Fibroblast of skin of back (primary cell): ENCODE measurements at places on chromosomes 5 and 9.

DNA sequence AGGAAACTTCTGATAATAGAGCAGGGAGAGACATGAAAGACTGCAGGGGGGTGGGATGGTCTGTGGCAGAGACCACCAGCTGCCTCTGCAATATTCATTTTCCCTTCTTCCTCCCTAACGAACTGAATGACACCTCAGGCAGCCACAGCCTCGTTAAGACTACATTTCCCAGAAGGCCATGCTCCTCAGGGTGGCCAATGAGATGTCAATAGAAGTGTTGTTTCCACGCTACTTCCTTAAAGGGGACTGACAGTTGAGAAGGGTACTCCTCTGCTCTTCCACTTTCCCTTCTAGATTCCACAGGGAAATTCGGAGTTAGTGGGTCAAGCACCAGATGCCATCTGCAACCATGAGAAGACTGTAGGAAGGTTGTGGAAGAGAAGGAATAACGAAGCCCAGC lies 52.0 kb upstream of the DAPK1 start:
- peak; percentile 37 for DNase-seq

GRCh38 chr9:134917431-134918373 lies at the start of gene FCN1:
TSS of gene FCN1 (minus strand) at chr9:134917912. CDS start at chr9:134917871, 41 bp downstream.
- no peak for DNase-seq

GRCh38 chr5:14039576-14039975 lies 95.1 kb upstream of the DNAH5 start:
- peak; percentile 54 for DNase-seq

GRCh38 chr9:3497857-3498256 lies 27.9 kb downstream of the RFX3 start:
- no peak for DNase-seq

- DNase-seq: peak; percentile 63
These were observed 72.6 kb downstream of the PIK3R1 start for GRCh38 chr5:68287976-68288706.

- no peak for DNase-seq
These were observed 25.7 kb downstream of the SARDH start for GRCh38 chr9:133712221-133713100.

- no peak for DNase-seq
These were observed 45.5 kb downstream of the PUM3 start for GRCh38 chr9:2798423-2798822.

- peak; percentile 26 for DNase-seq
These were observed 193.5 kb downstream of the PLK2 start for GRCh38 chr5:58266402-58266801.

DNA sequence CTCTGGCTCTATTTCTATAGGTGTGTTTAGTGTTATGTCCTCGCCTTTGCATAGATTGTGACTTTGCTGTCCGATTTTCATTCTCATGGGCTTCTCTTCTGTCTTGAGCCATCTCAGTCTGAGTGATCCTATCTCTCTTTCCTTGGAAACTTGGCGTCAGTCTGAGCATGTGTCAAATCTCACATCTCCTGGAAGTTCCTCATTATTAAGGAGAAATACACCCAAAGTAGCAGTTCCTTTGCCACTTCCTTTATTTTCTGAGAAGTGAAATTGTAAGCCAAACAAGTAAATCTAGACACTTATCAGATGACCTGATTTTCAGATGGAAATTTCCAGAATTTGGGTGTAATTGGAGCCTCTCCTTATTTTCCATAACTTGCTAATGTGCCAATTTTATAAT lies 126.9 kb upstream of the ANKH start:
- DNase-seq: no peak

- no peak for DNase-seq
These were observed 420.9 kb downstream of the IRX2 start for GRCh38 chr5:2330325-2331130.
